ENCODE measurements at places on chromosomes 1 and 21. TPM values are rescaled to one million over a fixed set of nuclear protein-coding genes. Genes with fewer than 3 reads are reported as not detected.

ADCY10 gene
- 0.13 TPM for total RNA-seq

- H3K27me3 ChIP-seq = no peaks in the 10 kb centered on the region
- H3K4me1 ChIP-seq = no peaks in the 10 kb centered on the region
- no peak overlapping the region for H3K4me3 ChIP-seq
- H3K27ac ChIP-seq = no peak overlapping the region
- DNase-seq = peak; percentile 8
Observed at GRCh38 chr1:101507547-101507971, 270.7 kb downstream of the S1PR1 start.

- H3K4me1 ChIP-seq = peaks cover 16% of the 10 kb centered on the region
- no peak overlapping the region for H3K27ac ChIP-seq
- no peaks in the 10 kb centered on the region for H3K36me3 ChIP-seq
- DNase-seq = no peak
- no peaks in the 10 kb centered on the region for H3K27me3 ChIP-seq
Observed at GRCh38 chr21:38240129-38240528, 16.7 kb upstream of the KCNJ15 start.

DNA sequence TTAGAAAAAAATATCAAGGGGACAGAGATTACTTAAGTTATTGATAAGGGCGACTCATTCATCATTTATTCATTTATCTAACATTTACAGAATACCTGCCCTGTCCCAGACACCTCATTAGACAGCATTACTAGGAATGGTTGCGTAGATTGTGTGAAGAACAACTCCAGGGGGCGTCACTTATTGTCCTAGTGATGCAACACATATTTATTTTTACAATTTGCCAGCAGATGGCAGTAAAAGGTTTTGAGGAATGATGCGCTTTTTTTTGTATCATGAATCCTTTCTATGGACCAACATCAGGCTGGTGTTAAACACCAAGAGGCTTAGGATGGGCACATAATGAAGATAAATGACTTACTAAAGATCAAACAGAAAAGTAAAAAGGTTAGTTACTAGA is 5.5 kb downstream of the NCAM2 start:
- no peak overlapping the region for H3K27ac ChIP-seq
- no peak overlapping the region for H3K4me3 ChIP-seq
- no peaks in the 10 kb centered on the region for H3K27me3 ChIP-seq
- no peaks in the 10 kb centered on the region for H3K36me3 ChIP-seq
- H3K4me1 ChIP-seq = peaks cover 5% of the 10 kb centered on the region

- no peak for DNase-seq
- H3K27me3 ChIP-seq = no peaks in the 10 kb centered on the region
- H3K36me3 ChIP-seq = peaks cover 33% of the 10 kb centered on the region
- H3K27ac ChIP-seq = no peak overlapping the region
- H3K4me3 ChIP-seq = no peak overlapping the region
- H3K4me1 ChIP-seq = peaks cover 8% of the 10 kb centered on the region
Observed at GRCh38 chr21:15840406-15840805, 110.6 kb downstream of the USP25 start.

- DNase-seq = no peak
- no peak overlapping the region for H3K4me3 ChIP-seq
- H3K27ac ChIP-seq = no peak overlapping the region
- no peaks in the 10 kb centered on the region for H3K27me3 ChIP-seq
Observed at GRCh38 chr21:18951271-18952038, 547.9 kb upstream of the TMPRSS15 start.

DNA sequence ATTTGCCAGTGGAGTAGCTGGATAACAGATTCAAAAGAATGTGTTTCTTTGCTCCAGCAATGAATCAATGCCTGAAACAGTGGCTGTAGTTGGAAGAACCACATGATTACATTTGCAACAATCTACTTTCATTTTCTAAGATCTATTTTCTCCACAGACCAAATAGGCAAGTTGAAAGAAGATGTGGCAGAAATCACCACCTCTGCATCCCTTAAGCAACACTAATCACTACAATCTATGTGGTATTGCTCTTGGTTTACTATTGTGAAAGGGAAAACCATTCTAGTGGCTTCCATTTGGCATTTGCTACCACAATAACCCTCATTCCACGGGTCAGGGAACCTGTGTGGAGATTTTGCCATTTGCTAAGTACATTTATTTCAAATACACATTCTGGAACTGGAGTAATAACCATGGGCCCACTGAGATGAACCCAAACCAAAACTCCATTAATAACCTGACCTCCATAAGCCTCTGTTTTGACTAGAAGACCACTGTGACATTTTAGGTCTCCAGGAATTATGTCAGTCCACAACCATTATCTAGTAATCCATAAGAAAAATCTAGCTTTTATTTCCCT is 66.3 kb downstream of the C1orf185 start:
- no peaks in the 10 kb centered on the region for H3K36me3 ChIP-seq
- no peak for DNase-seq
- no peak overlapping the region for H3K27ac ChIP-seq
- no peak overlapping the region for H3K4me3 ChIP-seq

Measured in heart left ventricle (tissue), 16 donors.